ENCODE measurements at places on chromosomes 6 and 20.

- DNase-seq: no peak
These were observed 82.3 kb upstream of the SHLD1 start for GRCh38 chr20:5667705-5668528.

GRCh38 chr6:153957394-153957793, 81.6 kb upstream of the OPRM1 start:
- no peak for DNase-seq

- no peak for DNase-seq
These were observed 58.2 kb downstream of the BANF2 start for GRCh38 chr20:17758010-17758409.

GRCh38 chr20:11094711-11095110, 420.9 kb upstream of the JAG1 start:
- no peak for DNase-seq

DNA sequence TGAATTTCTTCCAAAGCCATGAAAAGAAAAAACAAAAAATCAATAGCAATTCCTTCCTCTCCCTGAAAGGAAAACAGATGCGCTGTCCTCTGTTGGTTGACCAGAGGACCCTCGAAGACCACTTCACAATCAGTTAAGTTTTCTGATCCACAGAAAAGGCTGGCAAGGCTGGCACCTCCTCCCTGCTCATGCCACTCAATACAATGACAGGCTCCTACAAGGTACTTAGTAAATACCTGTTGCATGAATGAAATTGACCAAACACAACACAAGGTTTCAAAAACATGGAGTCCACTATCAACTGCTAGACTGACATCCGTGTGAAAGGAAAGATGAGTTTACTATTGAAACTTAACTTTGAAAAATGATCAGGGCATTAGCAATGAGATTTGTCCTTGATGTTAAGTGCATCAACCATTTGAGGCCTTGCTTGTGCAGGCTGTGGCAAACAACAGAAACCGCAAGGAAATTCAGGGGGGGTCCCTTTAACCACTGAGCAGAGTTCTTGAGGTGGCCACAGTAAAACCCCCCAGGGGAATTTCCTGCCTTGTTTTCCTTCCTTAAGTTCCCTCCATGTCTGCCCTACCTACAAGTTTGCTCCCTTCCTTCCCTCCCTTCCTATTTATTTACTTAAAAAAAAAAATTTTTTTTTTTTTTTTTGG, 27.9 kb upstream of the RTF2 start:
- no peak for DNase-seq

DNA sequence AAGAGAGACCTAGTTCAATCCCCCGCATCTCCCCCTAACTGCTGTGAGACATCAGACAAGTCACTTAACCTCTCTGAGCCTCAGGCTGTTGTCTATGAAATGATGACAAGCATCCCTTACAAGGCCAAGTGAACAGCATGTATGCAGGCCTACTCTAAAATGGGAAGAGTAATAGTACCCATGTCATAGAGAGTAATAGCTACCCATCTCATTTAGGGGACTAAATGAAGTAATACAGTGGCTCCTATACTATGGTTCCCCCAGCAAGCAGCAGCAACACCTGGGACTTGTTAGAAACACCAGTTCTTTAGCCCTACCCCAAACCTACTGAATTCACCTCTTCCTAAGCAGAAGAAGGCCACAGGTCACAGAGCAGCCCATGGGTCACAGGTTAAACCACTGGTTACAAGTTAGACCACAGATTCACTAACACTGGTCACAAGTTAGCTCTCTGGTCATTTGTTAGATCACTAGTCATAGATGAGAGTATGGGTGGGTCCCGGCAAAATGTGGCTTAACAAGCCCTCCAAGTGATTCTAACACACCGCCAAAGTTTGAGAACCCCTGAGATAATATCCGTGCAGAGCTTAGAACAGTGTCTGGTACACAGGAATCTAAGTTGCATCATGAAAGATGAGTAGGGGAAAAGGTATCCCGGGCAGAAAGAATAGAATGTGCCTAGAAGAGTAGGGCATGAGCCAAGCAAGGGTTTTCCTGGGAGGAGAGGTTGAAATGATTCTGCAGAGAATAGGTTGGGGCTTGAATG, 1.4 kb downstream of the DEFB124 start:
- no peak for DNase-seq

- no peak for DNase-seq
These were observed 14.0 kb downstream of the KIAA1755 start for GRCh38 chr20:38246357-38247165.

DNA sequence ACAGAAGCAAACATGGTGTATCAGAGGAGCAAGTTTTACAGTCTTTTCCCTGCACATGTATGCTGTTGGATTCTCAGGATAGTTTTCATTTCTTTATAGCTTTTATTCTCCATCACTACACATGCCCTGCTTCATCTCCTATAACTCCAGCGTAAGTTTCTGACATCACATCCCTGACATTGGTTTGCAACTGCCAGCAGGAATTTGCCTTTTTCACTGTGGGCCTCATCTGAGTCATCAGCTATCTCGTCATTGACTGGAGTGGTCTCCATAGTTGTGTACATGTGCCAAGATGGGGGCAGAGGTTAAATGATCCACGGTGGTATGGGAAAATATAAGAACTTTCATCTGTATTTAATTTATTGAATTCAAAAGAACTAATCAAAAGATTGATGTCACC, 96.7 kb downstream of the SLX4IP start:
- no peak for DNase-seq

DNA sequence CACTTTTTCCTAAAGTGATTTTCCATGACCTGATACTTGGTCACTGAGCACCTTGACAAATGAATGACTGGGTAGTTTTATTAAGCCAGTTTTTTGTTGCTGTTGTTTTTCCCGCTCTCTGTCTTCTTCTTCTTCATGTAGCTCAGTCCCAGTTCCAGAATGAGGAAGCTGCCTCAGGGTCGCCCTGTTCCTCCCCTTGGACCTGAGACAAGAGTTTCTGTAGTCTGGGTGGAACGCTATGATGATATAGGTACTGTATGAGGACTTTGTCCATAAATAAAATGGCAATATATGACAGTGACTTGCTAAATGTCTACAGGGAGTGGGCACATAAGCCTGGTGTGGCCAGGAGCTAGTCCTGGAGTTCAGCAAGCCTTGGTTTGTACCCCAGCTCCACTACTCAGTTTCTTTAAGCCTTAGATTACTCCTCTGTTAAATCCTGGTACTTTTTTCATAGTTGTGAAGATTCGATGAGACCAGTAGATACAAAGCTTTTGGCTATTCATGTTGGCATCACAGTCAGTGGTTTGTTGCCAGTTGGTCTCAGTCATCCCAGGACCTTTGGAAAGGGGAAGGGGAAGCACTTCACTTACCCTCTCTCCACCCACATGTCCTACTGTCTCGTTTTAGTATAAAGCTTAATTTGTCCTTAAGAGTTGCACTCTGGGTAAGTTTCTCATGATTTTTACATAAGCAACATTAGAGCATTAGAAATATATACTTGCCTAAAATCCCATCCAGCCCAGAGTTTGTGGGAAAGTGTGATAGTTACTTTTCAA, 11.1 kb upstream of the ADIG start:
- no peak for DNase-seq

- DNase-seq: no peak
These were observed 76.8 kb downstream of the CNKSR3 start for GRCh38 chr6:154433477-154434241.

DNA sequence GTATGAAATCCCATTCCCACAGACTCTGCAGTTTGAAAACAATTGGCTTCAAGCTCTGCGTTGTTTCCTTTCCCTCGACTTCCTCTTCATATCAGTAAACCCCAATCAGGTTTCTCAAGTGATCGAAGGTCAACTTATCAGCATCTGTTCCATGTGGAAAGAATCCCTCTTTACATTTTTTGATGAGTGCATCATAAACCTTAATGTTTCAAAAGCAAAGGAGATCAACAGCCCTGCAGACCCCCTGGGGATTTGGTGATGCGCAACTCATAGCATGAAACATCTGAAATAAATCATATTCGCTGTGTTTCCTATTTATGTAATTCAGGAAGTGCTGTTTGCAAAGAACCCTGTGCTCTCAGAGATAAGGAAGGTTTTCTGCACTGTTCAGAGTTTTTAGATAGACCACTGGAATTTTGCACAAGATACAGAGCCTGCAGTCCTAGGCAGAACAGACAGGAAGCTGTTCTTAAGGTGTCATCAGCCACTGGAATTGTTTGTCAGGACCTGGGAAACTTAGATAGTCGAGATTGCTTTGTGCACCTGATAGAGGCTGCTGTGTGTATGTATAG, 216.0 kb downstream of the HIVEP2 start:
- DNase-seq: no peak

DNA sequence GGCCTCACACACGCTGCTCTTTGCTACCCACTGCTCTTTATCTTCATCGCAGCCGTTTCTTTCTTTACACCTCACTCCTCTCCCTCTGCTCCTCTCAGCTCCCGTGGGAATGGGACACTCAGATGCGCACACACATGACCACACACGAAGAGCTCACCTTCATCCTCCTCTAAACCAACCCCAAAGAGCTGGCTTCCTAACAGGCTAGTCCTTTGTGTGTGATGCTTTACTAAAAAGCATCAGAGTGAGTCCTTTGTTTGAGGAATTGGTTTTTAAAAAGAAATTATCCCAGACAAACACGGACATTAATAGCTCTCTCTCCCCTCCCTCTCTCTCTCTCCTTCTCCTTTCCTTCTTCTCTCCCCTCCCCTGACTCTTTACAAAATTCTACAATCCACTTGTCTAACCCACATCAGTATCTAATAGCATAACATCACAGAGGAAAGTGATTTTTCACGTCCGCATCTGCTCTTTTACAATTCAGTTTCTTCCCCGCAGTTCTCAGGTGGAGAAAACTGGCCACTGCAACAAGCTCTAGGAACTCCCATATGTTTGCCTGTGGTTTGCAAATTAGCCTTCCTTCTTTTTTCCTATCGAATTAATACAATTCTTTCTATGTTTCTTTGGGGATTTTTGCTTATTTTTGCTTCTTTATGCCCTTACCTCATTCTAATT, 306.8 kb upstream of the CNR1 start:
- DNase-seq: no peak

GRCh38 chr6:90286884-90287488, 9.7 kb downstream of the BACH2 start:
- DNase-seq: peak; percentile 36

GRCh38 chr20:32762754-32763201, 593 bp downstream of the DNMT3B start:
- DNase-seq: no peak

Measured in COR-L47 (cell line).